ENCODE measurements at places on chromosomes 16 and 17.

- DNase-seq = no peak
Measured at GRCh38 chr17:57622683-57623433, 122.2 kb downstream of the CCDC182 start.

DNA sequence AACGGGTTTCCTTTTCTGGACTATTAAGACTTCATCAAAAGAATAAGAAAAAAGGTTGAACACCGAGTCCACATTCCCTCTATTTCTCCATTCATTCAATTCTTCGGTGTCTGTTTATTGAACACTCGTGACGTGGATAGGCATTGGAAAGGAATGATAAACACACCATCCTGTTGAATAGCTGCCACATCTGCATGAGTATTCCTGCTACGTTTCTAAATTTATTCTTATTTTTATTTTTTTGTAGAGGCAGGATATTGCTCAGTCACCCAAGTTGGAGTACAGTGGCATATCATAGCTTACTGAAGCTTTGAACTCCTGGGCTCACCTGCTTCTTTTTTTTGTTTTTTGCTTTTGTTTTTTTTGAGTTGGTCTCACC, 80.8 kb upstream of the CIBAR2 start:
- DNase-seq = no peak

GRCh38 chr17:34107019-34107418, 148.1 kb upstream of the CCL2 start:
- no peak for DNase-seq

- DNase-seq = no peak
Measured at GRCh38 chr17:78294356-78294755, 62.9 kb downstream of the TMEM235 start.

Measured in activated naive CD4-positive, alpha-beta T cell treated with anti-CD3 and anti-CD28 coated beads, Interleukin-2, amount 10 ng/mL, durations not matched to agents 7 days and 5 days (primary cell).